ENCODE measurements at places on chromosomes 2 and 18.

DNA sequence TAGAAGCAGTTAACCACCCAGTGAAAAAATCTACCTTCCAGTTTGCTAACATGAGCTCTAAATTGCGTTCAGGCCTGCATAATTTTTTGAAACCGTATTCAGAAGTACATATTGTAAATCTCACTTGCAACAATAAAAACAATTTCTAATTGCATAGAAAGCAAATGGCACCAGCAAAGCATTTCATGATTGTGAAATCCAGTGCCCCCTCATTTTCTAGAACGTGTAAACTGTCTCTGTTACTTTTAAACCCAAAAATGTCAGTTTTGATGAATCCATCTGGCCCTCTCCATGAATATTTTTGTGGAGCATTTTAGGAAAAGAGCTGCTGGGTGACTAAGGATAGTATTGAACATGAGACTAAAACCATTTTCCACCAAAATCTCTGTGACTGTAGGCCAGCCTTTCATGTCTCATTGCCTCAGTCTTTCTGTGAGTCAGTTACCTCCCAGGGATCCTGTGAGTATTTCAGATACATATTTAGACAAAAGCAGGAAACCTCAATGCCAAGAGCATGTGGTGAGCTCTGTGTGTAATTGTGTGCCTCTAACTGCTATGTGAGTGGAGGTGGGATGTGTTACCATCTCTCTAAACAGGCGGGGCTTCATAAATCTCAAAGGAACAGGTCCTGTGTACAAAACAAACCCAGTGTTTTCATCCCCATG lies 477.8 kb upstream of the DCC start:
- DNase-seq, result no peak

DNA sequence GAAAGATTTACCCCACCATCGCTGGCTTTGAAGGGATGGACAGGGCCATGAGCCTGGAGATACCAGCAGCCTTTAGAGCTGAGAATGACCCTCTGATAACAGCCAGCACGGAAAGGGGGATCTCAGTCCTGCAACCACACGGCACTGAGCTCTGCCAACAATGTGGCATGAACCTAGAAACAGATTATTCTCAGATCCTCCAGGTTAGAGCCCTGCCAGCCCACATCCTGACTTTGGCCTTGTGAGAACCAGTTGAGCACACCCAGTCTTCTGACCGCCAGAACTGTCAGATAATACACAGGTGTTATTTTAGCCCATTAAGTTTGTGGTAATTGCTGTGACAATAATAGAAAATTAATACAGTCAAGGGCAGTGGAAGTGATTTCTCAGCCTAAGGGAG lies 9.4 kb upstream of the GNLY start:
- no peak for DNase-seq

DNA sequence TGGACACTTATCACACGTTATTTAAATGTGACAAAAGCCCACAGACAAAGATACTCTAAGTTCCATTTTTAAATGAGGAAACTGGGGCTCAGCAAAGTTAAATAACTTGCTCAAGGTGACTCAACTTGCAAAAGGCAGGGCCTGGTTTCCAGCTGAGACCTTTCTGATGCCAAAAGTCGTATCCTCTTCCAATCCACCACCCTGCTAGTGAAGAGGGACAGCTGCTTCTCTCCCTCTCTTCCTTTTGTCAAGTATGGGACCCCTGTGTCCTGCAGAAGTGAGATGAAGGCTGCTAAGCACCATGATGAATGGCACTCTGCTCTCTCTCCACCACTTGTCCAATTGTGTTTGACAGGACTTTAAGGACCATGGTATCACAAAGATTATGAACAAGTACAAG lies 140.9 kb downstream of the DYM start:
- DNase-seq, result no peak

GRCh38 chr2:237459741-237460174 lies 27.3 kb upstream of the MLPH start:
- no peak for DNase-seq

GRCh38 chr2:15919716-15920434 lies 20.5 kb upstream of the MYCN start:
- DNase-seq, result no peak

DNA sequence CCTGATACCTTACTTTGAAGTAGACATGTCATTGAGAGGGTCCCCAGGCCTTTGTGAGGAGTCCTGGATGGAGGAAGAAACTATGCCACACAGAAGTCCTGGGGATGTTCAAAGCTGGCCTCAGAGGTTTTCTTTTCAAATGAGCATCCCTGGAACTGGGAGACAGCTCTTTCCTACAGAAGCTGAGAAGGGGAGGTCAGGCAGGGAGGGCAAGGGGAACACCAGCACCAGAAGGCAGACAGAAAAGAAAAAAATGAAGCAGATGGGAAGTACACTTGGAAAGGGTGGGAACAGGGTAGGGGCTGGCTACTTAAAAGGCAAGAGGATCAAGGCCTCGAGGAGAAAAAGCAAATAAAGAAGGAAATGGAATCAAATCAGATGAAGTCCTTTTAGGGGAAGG lies 120.0 kb downstream of the FMNL2 start:
- DNase-seq, result no peak

DNA sequence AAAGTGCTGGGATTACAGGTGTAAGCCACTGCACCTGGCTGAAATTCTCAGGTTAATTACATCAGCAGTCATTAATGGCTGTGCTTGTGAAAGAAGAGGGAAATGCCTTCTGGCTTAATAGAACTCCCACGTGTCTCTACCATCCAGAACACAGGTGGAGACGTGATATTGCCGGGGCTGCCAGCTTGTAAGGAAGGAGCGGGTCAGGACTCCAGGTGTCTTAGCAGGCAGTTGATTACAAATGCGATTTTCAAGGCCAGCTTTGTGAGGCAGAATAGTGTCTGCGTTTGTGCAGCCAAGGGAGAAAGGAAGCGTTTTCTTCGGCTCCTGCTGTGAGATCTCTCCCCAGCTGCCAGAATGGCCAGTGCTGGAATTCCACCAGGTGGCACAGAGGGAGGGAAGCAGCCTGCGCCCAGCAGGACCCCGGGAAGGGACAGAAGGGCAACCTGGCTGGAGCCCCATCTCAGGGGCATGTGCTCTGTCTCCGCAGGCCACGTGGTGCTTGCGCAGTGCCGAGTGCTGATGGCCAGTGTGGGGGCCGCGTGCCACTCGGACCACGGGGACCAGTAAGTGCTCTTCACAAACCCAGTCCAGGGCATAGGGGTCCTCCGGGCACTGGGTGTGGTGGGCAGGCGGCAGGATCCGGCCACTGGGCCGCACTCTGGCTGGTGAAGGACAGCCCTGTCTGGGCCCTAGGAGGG lies 3.7 kb upstream of the ESPNL start:
- no peak for DNase-seq

DNA sequence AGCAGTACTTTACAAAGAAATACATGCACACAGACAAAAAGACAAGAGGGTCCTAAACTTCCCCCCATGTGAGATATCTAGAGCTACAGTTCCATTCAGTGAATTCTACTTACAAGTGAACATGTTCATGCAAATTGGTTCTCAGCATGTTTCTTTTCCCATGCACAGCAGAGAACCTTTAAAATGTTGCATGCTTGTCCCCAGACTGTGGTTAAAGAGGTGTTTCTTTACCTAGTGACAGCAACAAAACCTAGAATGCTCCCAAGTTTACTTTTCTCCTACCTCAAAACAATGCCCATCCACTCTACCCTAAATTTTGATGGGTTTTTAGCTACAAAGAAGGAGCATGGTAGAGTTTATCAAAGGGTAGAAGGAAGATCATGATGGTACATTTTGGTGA lies 43.7 kb downstream of the FN1 start:
- DNase-seq, result no peak

GRCh38 chr18:8462651-8463185 lies 146.5 kb upstream of the RAB12 start:
- no peak for DNase-seq

GRCh38 chr2:2801458-2801857 lies 470.4 kb upstream of the MYT1L start:
- DNase-seq, result no peak

- no peak for DNase-seq
Measured at GRCh38 chr2:120653046-120653445, 82.6 kb upstream of the GLI2 start.

DNA sequence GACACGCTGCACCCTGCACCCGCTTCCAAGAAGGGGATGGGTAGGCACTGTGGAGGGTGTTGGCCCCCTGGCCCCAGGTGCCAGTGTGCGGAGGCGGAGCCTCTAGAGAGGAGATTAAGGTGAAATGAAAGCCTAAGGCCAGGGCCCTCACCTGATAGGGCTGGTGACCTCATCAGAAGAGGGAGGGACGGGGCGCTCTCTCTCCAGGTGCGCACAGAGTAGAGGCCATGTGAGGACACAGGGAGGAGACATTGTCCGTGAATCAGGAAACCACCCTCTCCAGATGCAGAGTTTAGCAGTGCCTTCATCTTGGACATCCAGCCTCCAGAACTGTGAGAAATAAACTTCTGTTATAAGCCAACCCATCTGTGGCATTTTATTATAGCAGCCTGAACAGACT lies 62.3 kb downstream of the PSMG2 start:
- no peak for DNase-seq

DNA sequence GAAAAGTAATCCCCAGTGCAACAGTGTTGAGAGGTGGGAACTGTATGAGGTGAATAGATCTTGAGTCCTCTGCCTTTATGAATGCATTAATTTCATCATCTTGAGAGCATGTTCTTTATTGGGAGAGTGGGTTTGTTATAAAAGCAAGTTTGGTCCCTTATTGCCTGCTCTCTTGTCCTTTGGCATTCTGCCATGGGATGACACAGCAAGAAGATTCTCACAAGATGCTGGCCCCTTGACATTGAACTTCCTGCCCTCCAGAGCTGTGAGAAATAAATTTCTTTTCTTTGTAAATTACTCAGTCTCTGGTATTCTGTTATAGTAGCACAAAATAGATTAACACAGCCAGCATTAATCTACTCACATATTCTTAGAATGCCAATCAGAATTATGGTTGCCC lies 108.6 kb downstream of the EHBP1 start:
- no peak for DNase-seq

DNA sequence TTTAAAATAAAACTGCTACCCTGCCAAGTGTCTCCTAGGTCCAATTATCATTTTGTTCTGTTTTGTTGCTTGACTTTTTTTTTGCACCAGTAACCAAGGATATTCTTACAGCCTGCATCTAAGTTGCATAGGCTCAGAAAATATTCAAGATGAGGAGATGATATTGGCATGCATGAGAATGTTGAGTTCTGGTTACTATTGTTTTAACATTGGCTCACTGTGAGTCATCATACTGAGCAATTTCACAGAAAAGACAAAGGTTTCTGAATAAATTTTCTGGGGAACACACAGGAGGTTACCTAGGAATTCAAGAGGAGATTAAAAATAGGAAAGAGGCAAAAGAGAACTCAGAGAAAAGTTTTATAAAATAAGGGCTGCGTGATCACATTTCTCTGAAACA lies 84.8 kb upstream of the POU3F3 start:
- no peak for DNase-seq

- no peak for DNase-seq
Measured at GRCh38 chr2:107633580-107634147, 193.0 kb upstream of the RGPD4 start.

- DNase-seq, result no peak
Measured at GRCh38 chr2:161708350-161708975, 84.2 kb downstream of the SLC4A10 start.

DNA sequence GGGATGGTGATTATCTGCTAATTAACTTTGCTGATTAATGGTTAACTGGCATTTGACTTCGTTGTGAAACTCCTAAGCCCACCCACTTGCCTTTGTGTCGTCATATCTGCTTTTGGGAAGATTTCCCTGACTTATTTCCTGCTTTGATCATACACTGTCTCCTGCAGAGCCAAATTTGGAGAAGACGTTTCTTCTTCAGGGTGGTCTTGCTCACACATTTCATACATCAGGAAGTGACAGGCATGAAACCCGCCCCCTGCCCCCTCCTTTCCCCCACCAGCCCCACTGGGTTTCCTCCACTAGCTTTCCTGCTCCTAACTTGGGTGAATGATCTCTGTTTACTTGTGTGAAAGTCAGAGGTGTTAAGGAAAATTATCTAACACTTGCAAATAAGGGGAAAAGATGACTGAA lies 300.1 kb downstream of the TSN start:
- DNase-seq, result no peak

GRCh38 chr18:62977512-62977911 lies 262.2 kb downstream of the PHLPP1 start:
- DNase-seq, result no peak

GRCh38 chr2:70090706-70091334 lies 3.5 kb downstream of the PCBP1 start:
- DNase-seq, result no peak

DNA sequence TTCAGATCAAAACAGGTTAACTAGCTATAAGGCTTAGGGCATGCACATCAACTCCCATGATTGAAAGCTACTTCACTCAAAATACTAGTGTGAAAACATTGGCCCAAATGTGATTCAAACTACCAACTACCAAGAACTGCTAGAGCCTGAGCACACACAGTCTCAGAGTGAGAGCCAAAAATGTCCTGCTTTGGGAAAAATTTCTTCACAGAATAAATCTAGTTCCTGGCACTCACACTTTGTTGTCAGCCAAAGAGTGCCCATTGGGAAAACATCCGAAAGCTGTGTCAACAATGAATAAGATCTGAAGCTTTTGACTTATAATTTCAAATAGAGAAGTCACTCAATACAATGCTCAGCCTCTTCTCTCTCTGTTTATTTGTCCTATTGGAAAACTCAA lies 182.7 kb downstream of the LRATD1 start:
- DNase-seq, result no peak

DNA sequence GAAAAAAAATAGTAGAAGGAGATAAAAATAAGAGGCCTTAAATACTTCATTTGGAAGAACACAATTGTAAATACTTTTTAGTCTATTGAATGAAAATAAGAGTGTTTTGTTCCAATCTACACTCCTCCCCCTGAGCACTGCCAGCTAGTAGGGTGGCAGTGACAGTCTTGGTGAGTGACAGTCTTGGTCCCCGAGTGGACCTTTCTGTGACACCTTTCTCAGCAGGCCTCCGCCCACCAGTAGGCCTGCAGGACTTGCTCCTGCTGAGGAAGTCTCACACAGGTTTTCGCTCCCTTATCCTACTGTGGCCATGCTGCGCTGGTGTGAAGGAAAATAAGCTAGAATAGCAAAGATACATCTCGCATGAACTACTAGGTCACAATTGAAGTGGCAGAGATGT lies 666.8 kb downstream of the NR4A2 start:
- DNase-seq, result no peak

GRCh38 chr18:46215902-46216723 lies 111.9 kb downstream of the HAUS1 start:
- DNase-seq, result no peak

DNA sequence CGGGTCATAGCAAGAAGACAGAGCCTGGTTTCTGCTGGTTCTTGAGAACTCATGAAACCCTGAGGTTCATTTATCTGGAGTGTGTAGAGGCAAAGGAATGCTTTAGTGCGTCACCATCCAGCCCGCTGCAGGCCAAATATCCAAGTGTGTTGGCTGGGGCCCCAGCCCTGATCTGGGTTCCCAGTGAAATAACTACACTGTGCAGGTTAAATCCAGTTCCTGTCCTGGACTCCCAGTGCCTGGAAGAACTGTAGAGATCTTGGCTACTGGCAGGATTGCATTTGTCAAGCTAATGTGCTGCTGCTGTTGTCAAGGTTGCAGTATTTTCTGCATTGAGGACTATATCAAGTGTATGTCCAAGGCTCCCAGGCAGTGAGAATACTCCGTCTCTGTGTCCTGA lies 89.9 kb downstream of the MAPK4 start:
- no peak for DNase-seq

GRCh38 chr2:215347878-215348277 lies 36.0 kb downstream of the ATIC start:
- DNase-seq, result no peak

- DNase-seq, result no peak
Measured at GRCh38 chr18:12516049-12516630, 108.4 kb downstream of the PRELID3A start.
